ENCODE measurements at places on chromosomes 12 and 14. TPM values are rescaled to one million over a fixed set of nuclear protein-coding genes. Genes with fewer than 3 reads are reported as not detected.

TDRD9 gene
- total RNA-seq, result 2.7 TPM

GRCh38 chr12:119748497-119748896 lies 80.6 kb downstream of the PRKAB1 start:
- DNase-seq, result no peak

- DNase-seq, result no peak
Measured at GRCh38 chr12:52681526-52682380, 1.5 kb upstream of the KRT1 start.

DNA sequence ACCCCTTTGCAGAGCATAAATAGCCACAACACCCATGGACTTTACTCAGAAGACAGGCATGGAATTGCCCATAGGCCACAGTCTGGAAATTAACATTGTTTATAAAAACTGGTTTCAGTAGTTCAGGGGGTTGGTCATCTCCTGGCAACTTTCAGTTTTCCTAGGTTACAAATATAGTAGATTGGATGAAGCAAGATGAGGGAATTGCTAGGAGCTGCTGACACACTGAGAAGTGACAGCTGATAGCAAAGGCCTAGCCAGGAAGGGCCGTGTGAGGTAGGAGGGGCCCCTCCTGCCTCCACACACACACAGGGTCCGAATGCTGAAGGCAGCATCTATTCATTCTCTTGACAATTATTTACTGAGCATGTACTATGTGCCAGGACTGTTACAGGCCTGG lies 8.3 kb downstream of the GALNT16 start:
- no peak for DNase-seq

DNA sequence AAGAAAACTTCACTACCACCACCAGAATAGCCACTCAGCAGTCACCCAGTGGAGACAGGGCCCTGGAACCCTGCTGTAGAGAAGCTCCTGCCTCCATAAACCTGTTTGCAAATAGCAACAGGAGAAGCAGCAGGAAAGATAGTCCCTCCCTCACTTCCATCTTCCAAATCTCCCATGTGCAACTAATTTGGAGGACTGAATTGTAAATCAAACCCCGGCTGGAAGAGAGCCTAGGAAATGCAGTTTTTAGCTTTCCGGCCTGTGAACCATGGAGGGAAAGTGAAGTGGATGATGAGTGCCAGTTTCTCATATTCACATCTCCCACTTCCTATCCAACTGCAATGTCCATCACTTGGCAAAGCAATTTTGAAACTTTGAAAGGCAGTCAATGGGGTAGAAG lies 167.2 kb upstream of the FRMD6 start:
- DNase-seq, result no peak

DNA sequence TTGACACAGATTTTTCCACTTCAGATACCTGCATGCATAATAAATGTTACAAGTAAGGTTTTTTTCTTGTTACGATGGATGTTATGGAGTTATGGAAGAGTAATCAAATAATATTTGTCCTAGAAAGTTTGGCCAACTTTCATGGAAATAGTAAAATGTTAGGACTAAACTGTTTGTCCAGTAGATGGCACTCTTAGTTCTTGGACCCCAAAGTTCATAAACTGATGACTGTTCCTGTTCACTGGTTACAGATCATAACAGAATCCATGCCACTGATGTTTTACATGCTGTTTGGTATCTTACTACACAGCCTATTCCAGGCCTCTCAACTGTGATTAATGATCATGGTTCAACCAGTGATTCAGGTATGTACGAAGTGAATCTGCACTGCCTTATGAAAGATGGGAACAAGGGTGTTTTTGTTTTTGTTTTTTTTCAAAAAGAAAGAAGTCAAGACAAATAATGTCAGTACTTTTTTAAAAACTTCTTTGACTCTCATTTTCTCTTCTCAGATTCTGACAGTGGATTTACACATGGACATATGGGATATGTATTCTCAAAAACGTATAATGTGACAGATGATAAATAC lies 48.8 kb upstream of the SLCO1C1 start:
- no peak for DNase-seq

HOXC13 gene
- total RNA-seq, result not detected

GRCh38 chr12:76040461-76040860 lies 8.9 kb upstream of the PHLDA1 start:
- no peak for DNase-seq

- DNase-seq, result no peak
Measured at GRCh38 chr12:80813820-80814219, 97.1 kb downstream of the MYF5 start.

- no peak for DNase-seq
Measured at GRCh38 chr14:92391726-92392125, 68.8 kb downstream of the SLC24A4 start.

EEF1AKMT3 gene
- total RNA-seq, result 1.2 TPM

ABCD2 gene
- 9.2 TPM for total RNA-seq

KRT73 gene
- total RNA-seq, result not detected

CLEC9A gene
- not detected for total RNA-seq

GRCh38 chr12:129776977-129777667 lies 126.7 kb downstream of the TMEM132D start:
- DNase-seq, result no peak

DNA sequence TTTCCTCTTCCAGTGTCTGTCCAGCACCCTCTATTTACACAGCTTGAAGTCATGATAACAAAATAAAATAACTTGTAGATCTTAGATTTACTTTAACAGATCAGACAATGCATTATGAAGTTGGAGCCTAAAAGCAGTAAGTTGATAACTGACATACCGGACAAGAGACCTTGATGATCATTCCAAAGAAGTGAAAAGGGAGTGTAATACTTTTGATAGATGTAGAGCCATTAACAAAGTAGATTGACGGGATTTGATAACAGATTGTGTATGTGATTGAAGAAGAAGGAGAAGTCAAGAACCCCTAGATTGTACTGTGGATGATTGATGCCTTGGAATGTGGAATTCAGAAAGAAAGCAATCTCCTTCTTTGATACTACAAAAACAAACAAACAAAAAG lies 403.8 kb upstream of the MGAT4C start:
- DNase-seq, result no peak

GRCh38 chr12:20000229-20000849 lies 368.0 kb upstream of the PDE3A start:
- DNase-seq, result no peak

- no peak for DNase-seq
Measured at GRCh38 chr12:116551952-116552772, 7.0 kb upstream of the MAP1LC3B2 start.

- DNase-seq, result no peak
Measured at GRCh38 chr14:22420598-22421186, 168.3 kb downstream of the DAD1 start.

- peak; percentile 58 for DNase-seq
Measured at GRCh38 chr12:106954462-106955376, 988 bp upstream of the TMEM263 start.

Data from Right ventricle myocardium superior (tissue), 1 donor.